ENCODE measurements at places on chromosomes 2 and 18. TPM values are rescaled to one million over a fixed set of nuclear protein-coding genes. Genes with fewer than 3 reads are reported as not detected.

The DHRS9 gene
- not detected for total RNA-seq

The SANBR gene
- 27.8 TPM for total RNA-seq

The SOS1 gene
- total RNA-seq: 39.0 TPM

The GAD1 gene
- total RNA-seq: 10.5 TPM

The REG1B gene
- not detected for total RNA-seq

The ASIC4 gene
- total RNA-seq: 0.16 TPM

The GMPPA gene
- total RNA-seq: 36.5 TPM

The SNORC gene
- 3.6 TPM for total RNA-seq

The ELOA2 gene
- total RNA-seq: not detected
